ENCODE measurements at places on chromosomes 2 and 18. TPM values are rescaled to one million over a fixed set of nuclear protein-coding genes. Genes with fewer than 3 reads are reported as not detected.

Gene ABCB11
- not detected for total RNA-seq

Gene ABCG8
- 1.1 TPM for total RNA-seq

Gene PAX8
- total RNA-seq: 4.0 TPM

Gene ABHD3
- total RNA-seq: 27.8 TPM

Gene SLC9A4
- 120 TPM for total RNA-seq

Gene SPR
- total RNA-seq: 74.8 TPM

Gene PSMA8
- total RNA-seq: not detected

Gene VWA3B
- total RNA-seq: 4.9 TPM

Gene M1AP
- total RNA-seq: 3.5 TPM

Gene LOXHD1
- total RNA-seq: not detected

Gene ICOS
- total RNA-seq: not detected

Gene NTSR2
- not detected for total RNA-seq

- DNase-seq: peak; percentile 73
These were observed 784.1 kb upstream of the FANCL start for GRCh38 chr2:59025157-59025757.

GRCh38 chr2:241009191-241009590 is 10.8 kb downstream of the SNED1 start:
- no peak for DNase-seq

DNA sequence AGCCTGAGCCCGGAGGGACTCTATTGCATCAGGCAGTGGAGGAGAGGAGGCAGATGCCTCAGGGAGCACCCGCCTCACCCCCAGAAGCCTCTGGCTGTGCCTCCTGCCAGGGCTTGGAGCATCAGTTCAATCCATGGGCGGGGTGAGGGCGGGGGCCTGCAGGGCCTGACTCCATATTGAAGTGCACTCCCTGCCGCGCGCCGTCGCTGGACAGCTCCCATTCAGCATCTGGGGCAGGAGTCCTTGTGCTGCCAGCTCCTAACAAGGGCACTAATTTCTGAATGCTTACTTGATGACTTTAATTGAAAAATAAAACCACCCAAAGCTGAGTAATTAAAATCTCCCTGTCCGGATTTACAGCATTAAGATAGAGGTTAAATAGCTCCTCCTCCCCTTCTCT is 23.8 kb downstream of the C1QL2 start:
- no peak for DNase-seq

- peak; percentile 13 for DNase-seq
These were observed 75.2 kb downstream of the SEPTIN10 start for GRCh38 chr2:109538546-109538945.

DNA sequence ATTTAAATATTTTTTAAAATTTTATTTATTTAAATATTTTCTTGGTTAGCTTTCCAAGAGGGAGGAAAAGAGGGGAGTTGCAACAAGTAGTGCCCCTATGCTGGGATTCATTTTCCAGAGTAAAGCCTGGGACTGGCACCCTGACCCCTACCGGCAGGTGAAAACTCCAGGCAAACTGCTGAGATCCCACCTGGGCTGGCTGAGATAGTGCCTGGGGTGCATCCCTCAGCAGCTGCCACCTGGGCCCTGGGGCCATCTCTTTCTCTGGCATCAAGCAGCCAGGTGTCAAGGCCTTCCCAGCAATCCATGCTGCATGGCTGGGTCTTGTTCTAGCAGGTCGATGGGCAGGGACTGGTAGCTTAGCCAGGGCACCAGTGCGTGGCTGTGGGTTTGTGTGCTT is 6.6 kb downstream of the SIX2 start:
- DNase-seq: no peak

GRCh38 chr2:168166902-168167510 is 80.4 kb downstream of the STK39 start:
- DNase-seq: no peak

GRCh38 chr18:50853863-50854271 is 25.1 kb upstream of the ME2 start:
- DNase-seq: peak; percentile 54

- no peak for DNase-seq
These were observed 29.6 kb downstream of the PTCD3 start for GRCh38 chr2:86135653-86136052.

- peak; percentile 23 for DNase-seq
These were observed 77.2 kb upstream of the OTOS start for GRCh38 chr2:240217431-240218301.

DNA sequence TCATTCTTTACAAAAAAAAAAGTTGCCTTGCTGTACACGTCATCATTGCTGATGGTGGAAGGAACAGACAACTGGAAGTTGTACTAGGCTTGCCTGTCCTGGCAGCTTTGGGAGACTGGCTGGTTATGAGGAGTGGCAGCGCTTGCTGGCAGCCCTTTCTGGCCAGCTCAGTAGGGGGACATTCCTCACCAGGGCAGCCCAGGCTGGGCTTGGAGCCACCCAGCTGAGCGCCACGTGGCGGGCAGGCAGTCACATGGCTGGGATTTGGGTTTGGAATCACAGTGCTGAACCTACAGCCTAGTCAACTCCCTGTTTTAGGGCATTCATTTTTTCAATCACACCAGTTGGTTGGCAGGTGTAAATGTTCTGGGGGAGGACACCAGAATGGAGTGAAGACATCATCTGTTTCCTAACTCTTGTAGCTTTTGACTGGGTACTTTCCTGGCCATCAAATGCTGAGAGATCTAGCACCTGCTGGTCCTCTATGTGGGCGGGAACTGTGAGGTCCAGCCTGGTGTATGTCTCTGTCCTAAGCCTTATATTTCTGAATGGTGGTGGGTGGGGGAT is 139.3 kb downstream of the SETBP1 start:
- DNase-seq: no peak

- no peak for DNase-seq
These were observed 1.1 kb upstream of the MBOAT2 start for GRCh38 chr2:9004338-9005204.

DNA sequence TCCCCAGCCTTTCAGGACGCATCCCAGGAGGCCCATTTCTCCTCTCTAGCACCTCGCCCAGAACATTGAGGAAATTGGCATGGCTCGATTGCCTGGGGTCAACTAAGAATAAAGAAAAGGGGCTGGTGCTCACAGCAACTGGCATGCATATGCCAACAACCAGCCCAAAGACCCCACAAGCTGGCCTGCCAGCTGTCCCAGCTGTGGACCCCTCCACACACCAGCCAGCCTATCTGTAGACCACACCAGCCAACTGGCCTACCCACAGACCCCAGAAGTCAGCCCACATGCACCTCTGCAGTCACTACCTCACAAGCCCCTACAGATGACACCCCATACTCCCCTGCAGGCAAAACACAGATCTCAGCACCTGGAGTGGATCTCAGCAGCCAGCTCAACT is 123.8 kb upstream of the ID2 start:
- DNase-seq: no peak

DNA sequence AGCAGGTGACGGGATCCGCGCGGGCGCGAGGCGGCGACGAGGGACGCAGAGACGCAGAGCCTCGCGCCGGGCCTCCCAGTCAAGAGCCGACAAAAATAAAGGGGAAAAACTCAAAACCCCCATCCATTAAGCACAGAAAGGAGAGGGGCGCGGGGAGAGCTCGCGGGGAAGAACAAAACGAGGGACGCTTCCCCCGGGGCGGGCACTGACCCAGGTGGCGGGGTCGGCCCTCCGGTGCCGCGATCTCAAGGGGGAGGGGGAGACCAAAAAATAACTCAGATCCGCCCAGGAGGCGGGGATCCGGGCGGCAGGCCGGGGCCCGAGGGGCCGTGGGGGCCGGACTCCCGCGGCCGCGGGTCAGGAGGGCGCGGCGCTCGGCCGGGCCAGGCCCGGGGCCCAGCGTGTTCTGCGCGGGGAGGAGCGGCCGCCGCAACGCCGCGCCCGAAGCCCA is 597 bp downstream of the RNF103 start:
- DNase-seq: peak; percentile 84

- DNase-seq: no peak
These were observed 37.6 kb downstream of the UNC80 start for GRCh38 chr2:209809256-209809655.

GRCh38 chr2:208479342-208479741 is 72.8 kb downstream of the PTH2R start:
- DNase-seq: no peak

DNA sequence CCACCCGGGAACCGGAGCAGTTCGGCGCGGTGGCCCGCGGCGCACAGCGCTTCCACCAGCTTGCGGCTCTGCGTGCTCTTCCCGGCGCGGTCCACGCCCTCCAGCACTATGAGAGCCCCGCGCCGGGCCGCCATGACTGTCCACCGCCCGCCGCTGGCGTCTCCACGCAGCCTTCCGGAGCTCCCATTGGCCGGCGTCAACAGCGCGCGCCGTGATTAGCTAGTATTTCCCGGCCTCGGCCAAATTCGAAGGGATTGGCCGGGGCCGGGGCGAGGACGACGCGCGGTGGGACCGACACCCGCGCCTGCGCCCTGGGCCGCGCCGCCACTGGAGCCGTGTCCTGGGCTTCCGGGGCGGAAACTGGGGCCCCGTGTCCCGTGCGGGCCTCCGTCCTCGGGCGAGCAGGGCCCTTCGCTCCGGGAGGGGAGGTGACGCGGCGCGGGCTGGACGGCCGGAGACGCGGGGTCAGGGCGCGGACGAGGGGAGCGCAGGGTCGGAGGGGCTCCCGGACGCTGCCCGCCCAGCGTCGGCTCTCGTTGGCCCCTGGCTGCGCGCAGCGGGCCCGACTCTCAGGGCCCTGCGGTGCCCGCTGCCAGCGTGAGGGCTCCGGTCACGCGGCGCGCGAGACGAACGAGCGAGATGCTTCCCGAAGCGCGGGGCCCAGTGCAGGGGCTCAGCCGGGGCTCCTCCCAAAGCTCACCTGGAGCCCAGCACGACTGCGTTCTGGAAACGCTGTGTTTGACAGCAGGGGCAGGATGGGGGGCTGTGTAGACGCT is at the start of gene DTYMK:
Gene DTYMK (minus strand): TSS at position 166 of the 776 bp plus-strand sequence. CDS start 32 bp downstream, at position 134.
- DNase-seq: peak; percentile 99

- DNase-seq: peak; percentile 28
These were observed 122.1 kb upstream of the SALL3 start for GRCh38 chr18:78857314-78858150.

Measured in stomach (tissue), 19 donors.